Breast epithelium (tissue), 4 donors: ENCODE measurements at places on chromosomes 3 and 15.

- DNase-seq: no peak
These were observed 64.3 kb downstream of the MINDY4B start for GRCh38 chr3:150840802-150841515.

DNA sequence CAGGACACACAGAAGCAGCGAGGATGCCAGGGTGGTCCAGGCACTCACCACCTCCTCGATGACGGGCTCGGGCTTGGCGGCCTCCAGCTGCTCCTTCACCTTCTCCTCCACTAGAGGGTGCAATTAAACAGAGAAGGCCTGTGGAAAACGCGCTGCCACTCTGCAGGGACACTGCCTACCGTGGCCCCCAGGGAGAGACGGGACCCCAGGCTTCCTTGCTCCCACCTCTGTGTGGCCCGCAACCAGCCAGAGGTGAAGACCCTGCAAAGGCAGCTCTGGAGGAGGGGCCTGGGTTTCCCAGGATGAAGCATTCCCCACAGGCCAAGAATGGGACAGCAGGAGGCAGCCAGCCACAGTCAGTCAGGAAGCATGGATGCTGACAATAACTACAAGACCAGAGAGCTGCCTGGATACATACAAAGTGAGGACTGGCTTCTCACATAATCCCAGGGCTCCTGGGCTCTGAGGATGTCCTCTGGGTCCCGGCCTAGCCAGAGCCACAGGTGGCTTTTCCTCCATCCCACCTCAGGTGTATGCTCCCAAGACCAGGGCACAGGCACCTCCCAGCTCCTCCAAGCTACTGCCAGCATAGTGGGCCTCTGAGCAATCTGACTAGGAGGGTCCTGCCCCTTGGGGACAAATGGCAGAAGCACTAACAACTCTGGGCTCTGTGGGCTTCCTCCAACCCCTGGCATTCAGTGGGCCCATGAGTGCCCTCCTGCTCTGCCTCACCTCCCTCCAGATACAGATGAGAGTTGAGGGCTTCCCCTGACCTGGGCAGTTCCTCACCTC lies 46.2 kb downstream of the PTH1R start:
- no peak for DNase-seq

DNA sequence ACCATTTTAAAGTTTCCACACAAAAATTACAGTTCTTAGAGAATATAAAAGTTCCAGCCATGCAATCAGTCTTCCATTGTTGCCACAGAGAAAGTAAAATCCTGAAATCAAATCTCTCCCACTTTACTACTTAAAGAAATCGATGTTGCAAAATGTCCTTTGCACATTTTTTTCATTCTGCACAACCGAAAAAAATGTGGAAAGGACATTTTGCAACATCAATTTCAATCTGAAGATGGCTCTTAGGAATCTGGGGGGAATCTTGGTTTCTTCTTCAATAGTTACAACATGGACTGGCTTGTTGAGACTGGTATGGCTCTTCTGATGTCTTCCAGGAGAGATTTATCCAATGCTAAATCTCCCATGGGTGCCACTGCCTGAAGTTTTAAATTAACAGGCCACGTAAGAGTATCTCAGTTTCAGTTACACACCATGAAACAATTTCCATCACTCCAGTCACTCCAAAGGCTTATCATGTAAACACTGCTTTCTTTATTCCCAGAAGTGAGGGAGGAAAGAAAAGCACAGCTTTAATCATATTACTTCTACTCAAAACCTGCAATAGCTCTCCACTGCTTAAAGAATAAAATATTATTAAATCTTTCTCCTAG lies 55.8 kb upstream of the CTNNB1 start:
- no peak for DNase-seq

GRCh38 chr15:59053482-59053881 lies 51.5 kb upstream of the CCNB2 start:
- no peak for DNase-seq

GRCh38 chr3:40170395-40170794 lies 139.1 kb upstream of the EIF1B start:
- no peak for DNase-seq

DNA sequence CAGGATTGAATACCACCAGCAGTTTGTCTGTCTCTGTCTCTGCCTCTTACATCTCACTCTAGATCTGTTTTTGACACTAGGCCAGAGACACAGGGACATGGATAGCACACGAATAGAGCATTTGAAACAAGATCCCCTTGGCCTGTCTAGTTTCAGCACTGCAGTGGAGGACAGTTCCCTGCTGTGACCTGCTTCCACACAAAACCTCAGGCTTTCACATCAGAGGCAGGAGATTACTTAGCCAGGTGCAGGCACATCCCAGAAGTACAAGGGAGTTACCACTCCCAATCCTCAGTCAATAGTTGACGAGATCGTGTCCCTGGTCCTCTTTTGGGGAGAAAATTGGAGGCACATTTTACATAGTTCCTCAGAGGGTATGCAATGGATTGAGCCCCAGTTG lies 34.0 kb upstream of the CCK start:
- DNase-seq: no peak

DNA sequence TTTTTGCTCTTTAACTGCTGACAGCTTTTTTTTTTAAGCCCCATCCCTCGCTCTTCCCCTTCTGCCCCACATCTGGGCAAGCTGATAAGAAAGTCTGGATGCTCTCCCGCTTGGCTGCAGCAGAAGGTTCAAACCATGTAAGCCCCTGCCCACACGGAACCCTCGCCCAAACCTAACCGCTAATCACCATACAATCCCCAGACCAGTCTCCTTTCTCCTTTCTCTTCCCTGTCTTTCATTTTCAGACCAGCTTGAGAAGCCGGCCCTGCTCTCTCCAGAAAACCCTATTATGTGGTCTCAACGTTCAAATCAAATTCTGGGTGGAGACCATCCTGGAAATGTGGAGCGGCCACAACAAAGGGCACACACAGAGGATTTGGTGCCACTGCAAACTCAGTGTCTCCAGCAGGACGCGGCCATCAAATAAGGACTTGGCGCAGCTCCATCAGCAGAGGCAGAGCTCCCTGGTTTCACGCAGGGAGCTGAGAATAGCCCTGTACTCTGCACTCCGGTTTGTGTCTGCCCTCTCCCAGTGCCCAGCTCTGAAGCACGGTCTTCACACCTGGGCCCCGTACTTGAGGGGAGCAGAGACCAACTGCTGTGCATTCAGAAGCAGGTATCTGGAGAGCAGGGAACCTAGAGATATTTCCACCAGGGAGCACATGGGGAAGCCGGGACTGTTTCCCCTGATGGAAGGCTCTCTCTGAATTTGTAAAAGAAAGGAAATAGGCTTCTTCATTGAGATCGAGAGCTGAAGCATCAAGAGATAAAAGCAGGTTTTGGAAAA lies 92.6 kb downstream of the XXYLT1 start:
- no peak for DNase-seq

- DNase-seq: no peak
These were observed 53.0 kb downstream of the NR1I2 start for GRCh38 chr3:119834754-119835370.

- no peak for DNase-seq
These were observed 228.4 kb downstream of the DIPK2A start for GRCh38 chr3:144200004-144200403.

DNA sequence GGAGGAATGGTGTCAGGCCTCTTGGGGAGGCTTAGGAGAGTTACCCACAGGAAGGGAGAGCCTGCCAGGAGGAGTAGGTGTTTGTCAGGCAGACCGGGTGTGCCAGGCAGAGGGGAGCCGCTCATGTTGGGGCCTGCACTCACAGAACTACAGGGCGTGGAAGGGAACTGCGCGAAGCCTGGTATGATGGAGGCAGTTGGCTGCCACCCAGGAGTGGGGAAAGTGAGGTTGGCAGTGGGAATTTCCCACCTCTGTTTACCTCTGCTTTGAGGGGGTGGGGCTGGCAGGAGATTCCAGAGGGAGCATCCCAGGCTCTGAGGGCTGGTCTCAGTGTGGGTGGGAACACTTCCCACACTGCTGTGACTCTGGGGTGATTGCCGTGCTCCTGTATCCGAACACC lies 99.9 kb downstream of the SLCO3A1 start:
- peak; percentile 74 for DNase-seq

DNA sequence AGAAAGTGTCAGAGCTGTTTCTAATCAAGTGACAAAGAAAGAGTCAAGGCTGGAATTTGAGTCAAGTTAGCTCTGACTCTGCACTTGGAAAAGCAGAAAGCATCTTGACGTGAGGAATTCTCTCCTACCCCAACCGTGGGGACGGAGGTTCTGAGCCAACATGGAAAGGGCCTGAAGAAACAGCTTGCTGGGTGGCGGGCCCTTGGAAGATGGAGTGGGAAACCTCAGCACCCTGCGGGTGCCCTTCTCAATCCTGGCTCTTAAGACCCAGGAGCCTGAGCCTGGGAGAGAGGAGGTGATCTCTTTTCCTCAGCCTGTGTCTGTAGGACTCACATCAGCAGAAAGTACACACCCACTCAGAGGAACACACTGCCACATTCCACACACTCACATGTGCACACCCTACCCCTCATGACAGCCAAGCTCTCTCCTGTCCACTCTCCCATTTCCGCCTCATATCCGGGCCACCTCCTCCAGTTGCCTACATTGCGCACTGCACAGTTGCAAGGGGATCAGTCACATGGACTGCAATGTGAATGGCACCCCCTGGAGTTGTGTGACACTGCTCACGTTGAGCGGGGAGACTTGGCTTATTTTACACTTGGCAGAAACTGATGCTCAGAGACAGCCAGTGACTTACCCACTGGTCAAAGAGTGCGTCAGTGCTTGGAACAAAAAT lies 101.5 kb upstream of the SLC6A6 start:
- no peak for DNase-seq

DNA sequence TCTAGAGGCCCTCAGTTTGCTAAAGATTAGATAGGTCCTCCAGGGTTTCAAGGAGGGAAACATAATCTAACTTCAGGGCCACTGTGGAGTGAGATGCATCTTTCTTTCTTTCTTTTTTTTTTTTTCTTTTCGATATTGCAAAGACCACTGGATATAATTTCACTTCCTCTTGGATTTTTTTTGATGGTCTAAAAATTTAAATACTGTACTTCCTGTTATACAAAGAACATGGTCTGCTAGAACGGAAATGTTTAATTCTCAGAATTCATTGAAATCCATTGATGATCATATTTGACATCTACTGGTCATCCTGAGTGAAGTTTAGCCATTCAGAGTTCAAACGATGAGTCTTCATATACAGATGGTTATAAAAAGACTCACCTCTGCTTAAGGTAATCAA lies 808.8 kb upstream of the LMCD1 start:
- DNase-seq: no peak

DNA sequence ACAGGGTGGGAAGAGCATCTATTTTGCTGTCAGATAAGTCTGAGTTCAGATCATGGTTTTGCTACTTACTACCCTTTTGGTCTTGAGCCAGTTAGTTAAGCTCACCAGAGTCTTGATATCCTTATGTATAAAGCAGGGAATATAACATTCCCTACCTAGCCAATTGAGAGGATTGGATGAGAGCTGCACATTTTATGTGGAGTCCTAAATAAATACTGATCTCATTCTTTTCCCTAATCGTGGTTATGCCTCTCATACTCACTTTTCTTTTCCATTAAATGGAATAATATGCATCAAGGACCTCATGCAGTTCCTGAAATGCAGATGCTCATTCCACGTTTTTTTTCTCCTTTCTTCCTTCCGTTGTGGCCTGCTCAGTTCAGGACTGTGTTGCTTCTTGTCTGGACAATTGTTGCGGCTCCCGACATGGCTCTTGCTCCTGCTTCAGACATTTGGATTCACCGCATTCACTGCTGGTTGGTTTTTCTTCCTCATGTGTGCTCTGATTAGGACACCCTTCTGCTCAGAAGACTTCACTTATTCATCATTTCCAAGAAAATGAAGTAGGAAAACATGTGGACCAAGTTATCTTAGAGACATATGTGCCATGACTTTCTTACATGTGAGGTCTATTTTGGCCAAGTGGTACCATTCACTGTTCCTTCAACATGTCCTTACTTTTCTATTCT lies 90.2 kb downstream of the NFKBIZ start:
- no peak for DNase-seq

- DNase-seq: no peak
These were observed 17.1 kb upstream of the EHHADH start for GRCh38 chr3:185270956-185271332.

- peak; percentile 58 for DNase-seq
These were observed 12.9 kb downstream of the CD276 start for GRCh38 chr15:73697033-73697467.

GRCh38 chr3:169596126-169596525 lies 67.4 kb downstream of the MECOM start:
- no peak for DNase-seq

DNA sequence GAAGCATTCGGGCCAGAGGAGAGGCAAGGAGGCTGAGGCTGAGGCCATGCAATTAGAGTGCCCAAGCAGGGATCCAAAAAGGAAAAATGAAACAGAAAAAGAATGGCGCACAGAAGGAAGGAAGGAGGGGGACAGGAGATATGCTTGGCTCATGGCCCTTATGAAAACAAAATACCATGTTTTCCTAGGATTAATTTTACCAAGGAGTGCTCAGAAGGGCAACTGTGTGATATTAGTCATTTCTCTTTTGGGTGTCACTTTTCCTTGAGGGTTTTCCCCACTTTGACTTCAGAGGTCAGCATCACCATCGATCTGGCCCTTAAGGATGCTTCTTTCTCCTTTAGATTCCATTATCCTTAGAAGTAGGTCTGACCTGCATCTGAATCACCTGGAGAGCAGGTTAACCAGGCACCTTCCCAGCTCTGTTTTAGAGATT lies 1.4 kb downstream of the PARP14 start:
- DNase-seq: no peak

DNA sequence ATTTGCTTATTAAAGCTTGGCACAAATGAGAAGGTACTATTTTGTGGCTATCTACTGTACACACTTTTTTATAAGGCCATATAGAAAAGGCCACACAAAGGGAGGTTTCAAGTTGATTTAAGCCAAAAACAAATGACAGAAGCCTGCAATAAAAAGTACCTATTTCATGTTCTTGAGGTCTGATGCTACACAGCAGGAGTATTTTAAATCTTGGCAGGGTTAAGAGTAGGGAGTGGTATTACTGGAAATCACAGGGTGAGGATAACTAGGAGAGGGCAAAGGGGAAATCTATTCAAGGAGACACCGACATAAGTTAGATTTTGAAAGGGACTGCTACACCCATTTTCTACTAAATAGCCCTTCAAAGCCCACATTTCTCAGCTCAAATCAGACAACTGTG lies 146.2 kb downstream of the GREM1 start:
- DNase-seq: no peak

- DNase-seq: no peak
These were observed 194.8 kb upstream of the PFN2 start for GRCh38 chr3:150165396-150166094.
